ENCODE measurements at places on chromosomes 13 and 19.
A peak's percentile ranks its signal among the peaks of the same experiment; 100 is the strongest.

DNA sequence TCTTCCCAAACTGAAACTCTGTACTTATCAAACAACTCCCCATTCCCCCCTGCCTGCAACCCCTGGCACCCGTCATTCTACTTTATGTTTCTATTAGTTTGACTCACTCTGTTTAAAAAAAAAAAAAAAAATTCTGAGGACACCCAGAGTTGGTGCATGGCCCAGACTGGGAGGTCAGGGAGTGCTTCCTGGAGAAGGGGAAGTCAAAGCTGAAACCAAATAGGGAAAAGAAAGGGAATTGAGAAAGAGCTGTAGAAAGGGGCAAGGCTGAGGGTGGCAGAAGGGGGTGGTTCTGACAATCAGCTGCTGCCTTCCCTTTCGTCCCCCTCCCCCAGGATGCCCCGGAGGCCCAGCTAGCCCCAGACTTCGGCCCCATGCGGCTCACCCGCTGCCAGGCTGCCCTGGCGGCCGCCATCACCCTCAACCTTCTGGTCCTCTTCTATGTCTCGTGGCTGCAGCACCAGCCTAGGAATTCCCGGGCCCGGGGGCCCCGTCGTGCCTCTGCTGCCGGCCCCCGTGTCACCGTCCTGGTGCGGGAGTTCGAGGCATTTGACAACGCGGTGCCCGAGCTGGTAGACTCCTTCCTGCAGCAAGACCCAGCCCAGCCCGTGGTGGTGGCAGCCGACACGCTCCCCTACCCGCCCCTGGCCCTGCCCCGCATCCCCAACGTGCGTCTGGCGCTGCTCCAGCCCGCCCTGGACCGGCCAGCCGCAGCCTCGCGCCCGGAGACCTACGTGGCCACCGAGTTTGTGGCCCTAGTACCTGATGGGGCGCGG is 9.0 kb upstream of the STRN4 start:
- DNase-seq = peak; percentile 55

- no peak for DNase-seq
Observed at GRCh38 chr19:44636439-44637389, 7.0 kb upstream of the PVR start.

DNA sequence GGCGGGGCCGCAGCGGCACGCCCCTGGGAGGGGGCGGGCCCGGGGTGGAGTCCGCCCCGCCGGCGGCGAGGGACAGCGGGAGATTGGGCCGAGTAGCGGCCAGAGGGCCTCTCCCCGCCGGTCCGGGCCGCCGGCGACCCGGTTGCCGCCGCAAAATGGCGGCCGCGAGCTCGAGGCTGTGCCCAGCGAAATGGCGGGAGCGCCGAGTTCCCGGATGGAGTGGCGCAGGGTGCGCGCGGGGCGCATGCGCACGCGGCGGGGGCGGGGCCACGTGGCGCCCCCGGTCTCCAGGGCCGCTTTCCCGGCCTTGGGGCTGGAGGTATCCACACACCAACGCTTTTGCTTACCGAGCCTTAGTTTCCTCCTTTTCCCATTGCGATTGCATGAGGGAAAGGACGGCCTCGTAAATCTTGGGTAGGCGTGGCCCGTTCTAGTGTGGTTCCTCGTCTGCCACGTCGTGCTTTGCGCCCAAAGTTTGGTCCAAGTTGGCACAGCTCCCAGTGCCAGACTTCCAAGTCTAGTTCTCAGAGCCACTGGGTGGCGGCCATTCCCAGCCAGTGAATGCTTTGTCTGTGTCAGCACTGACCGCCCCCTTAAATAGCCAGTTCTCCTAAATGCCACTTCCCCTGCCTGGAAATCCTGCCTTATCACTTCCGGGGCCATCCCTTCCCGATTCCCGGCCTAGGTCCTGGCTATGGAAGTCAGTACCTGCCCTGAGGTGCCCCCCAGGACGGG is 513 bp downstream of the CIRBP start:
- peak; percentile 87 for DNase-seq

GRCh38 chr19:17757125-17757524 is 5.8 kb downstream of the FCHO1 start:
- peak; percentile 42 for DNase-seq

GRCh38 chr19:50839712-50840655 is 6.6 kb upstream of the KLK15 start:
- DNase-seq = no peak

- DNase-seq = no peak
Observed at GRCh38 chr13:28333204-28333881, 161.6 kb downstream of the FLT1 start.

DNA sequence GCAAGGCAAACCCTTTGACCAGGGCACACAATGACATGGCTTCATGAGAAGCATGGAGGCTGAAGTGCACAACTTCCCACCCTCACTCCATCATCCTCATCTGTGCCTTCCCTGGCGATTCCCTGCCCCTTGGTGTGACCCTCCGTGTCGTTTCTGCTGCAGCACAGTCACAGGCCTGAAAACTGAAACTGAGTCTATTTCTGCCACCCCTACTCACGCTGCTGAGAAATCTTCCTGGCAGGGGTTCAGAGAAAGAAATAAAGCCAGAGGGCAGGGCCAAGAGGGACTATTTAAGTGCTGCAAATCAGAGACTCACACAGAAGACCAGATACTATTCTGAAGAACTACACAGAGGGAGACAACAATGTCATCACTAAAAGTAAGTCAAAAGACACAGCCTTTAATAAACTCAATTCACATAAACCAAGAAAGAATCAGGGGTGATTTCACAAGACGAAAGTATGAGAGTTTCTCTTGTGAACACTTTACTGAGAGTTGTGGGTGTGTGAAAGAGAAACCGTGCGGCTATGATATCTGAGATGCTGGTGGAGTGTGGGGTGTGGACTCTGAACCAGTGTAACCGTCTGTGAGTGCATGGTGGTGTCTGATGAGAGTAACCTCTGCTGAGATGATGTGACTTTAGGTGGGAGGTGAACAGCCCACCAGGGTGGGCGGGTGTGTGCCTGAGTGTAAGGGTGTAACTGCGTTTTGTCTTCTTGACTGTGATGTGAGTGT is 23.5 kb downstream of the LGALS16 start:
- DNase-seq = no peak

DNA sequence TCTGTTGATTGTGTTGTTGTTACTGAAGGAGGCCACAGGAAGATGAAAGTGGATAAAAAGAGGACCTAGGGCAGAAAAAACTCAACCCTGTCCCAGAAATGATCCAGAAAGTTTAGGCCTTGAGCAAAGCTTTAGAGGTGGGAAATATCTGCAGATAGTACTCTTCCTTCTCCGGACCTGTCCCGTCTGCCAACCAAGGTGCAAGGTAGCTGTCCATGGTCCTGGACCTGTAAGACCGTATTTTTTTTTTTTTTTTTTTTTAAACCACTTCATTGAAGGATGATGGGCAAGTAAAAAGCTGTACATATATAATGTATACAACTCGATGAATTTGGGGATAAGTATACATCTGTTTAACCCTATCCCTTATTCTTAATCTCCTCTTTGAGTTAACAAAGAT is 225.9 kb downstream of the OLFM4 start:
- no peak for DNase-seq

- peak; percentile 73 for DNase-seq
Observed at GRCh38 chr19:3057275-3057714, 5.0 kb downstream of the TLE5 start.

GRCh38 chr19:33225458-33225926 is at the start of gene SLC7A10:
SLC7A10 (minus strand) TSS chr19:33225850; CDS start chr19:33225703, 147 bp downstream.
- no peak for DNase-seq

DNA sequence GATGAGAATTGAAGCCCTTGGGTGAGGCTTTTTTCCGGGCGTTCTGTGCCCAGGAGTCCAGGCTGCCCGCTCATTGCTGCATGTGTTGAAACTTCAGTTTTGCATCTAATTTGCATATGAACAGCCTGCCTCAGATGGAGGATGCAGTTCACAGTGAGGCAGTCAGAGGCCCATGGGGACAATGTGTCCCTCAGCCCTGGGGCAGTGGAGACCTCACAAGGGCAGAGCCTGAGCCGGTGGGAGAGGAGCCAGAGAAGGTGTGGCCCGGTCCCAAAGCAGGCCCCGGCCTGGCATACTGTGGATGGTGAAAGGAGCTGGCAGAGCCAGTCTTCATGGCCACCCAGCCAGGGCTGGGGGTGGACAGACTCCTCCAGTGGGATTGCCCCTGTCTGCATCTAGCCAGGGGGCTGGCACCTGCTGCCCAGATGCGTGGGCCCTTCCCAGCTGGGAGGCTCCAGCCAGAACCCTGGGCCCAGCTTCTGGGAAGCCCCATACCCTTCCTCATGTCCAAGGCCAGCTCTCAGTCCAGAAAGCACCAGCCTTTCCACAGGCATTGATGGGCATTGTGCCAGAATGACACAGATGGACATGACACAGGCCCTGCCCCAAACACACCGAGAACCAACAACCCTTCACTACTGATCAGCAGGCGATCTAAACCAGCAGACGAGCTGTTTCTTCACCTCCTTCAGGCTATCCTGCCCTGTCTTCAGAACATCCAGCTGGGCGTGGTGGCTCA is 32.9 kb upstream of the KCTD15 start:
- no peak for DNase-seq

- DNase-seq = no peak
Observed at GRCh38 chr19:30052122-30053075, 110.4 kb downstream of the URI1 start.

DNA sequence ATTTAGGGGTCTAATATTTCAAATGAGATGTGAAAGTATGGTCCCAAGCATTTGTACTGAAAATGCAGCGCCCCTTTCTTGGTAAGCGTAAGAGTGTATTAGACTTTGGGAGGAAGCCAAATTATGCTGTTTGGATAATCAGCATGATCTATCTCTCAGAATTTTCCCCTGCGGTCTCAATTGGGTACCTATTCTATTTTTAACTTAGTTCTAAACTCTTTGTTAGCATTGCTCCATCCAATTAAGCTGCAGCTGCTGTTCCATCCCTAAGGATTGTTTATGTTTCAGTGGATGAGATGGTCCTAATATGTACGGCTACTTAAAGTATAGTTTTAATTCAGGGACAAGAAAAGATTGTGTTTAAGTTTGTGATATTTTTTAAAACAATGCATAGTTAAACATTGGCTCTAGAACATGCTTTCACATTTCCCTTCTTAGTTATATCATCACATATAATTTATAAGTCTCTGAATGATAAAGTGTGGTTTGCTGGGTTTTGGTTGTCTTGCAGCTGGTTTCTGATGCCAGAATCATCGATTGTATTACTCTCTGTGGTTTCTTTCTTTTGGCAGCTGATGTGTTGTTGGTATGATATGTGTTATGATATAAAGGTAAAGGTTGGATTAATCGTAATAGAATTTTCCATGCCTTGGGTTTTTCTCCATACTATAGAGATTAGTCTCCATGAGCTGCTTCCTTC is 15.0 kb downstream of the POLR1D start:
- peak; percentile 15 for DNase-seq

DNA sequence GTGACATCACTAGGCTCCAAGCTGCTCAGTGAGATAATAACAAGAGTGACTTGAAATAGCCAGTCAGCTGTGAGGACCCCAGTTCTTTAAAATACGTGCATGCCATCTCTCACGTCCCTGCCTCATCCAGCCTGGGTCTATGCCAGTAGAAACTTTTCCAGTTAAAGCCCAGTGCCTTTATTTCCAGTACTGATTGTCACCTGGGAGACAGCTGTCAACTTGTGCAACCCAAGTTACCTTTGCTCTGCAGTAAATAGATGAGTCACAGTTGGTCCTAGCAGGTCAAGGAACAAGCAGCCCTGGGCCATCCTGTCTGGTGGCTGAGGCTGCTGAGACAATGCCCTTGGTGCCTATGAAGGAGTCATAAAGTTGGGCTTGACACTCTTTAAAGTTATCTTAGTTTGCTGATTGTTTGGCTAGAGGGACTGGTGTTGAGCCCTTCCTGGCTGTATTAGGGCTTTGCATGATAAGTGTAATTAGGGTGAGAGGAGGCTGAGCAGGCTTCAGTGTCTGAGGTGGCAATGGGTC is 228.7 kb downstream of the LACC1 start:
- DNase-seq = no peak

DNA sequence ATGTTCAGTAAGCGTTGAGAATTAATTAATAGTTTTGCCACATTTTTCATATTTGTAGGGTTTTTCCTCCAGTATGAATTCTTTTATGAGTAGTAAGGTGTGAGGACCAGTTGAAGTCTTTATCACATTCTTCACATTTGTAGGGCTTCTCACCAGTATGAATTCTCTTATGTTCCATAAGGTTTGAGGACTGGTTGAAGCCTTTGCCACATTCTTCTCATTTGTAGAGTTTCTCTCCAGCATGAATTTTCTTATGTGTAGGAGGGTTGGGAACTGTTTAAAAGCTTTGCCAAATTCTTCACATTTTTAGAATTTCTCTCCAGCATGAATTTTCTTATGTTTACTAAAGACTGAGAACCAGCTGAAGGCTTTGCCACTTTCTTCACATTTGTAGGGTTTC is 40.3 kb downstream of the ZNF208 start:
- no peak for DNase-seq

Data from astrocyte of the spinal cord (primary cell).